ENCODE measurements at places on chromosomes 11 and 22.

DNA sequence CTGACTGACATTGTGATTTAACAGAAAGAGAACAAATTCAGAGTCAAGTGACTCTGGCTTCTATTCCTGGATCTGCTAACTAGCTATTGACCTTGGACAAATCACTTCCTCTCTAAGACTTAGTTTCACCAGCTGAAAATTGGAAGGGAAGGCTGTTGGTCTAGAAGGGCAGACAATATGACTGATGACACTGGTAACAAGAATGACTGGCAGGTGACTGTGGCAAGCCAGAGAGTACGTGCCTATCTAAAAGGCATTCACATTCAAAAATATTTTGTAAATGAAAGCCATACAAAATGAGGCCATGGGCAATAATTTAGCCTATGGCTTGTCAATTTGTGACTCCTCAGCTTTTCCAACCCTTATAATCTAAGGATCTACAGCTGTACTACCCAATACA lies 23.5 kb downstream of the SERGEF start:
- DNase-seq = no peak

DNA sequence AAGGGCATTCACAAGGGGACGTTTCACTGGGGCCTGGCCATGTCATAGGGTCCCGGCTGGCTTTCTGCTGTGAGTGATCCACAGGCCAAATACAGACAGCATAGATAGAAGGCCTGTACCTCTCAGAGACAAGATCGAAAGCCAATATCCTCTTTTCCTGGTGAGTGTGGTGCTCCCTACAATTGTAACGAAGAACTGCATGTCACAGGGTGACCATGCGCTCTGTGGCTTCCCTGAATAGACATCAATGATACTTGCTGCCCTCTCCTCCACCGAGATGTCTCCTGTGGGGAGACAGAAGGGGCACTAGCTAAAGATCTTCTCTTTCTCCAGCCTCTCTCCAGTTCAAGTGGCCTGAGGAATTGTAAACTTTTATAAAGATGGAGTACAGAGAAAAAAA lies 226.1 kb upstream of the POU2AF2 start:
- DNase-seq = no peak

DNA sequence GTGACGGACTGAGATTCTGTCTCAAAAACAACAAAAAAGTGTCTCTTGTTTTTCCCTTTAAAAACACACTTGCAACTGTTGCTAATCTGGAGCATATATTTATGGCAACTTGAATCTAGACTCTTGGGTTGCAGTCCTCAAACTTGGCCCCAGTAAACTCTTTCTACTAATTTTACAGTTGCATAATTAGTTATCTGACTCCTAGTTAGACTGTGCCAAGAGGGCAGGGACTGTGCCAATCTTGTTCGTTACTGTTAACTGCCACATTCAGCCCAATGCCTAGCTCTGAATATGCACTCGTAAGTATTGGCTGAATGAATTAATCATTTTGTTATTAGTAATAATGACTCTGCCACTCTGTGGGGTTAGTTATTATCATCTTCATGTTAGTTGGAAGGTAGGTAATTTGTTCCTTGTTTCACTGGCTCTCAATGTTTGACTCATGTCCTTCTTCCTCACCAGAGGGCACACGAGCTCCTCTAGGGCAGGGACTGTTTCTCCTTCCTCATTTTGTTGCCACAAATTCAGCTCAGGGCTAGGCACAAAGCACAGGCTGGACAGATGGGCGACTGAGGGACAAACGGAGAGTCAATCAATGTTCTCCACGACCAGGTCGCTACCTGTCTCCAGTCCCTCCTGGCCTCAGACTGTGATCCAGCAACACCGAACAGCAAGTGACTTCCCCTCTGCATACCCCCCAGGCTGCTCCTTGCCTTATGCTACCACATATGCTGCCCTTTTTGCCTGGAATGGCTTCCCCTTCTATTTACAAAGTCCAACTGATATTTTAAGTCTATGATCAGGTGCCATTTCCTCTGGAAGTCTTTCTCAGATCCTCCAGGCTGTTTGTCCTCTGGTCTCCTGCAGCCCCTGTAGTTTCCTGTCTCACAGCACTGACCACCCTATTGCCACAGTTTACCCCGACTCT lies 9.0 kb downstream of the CLPB start:
- no peak for DNase-seq

DNA sequence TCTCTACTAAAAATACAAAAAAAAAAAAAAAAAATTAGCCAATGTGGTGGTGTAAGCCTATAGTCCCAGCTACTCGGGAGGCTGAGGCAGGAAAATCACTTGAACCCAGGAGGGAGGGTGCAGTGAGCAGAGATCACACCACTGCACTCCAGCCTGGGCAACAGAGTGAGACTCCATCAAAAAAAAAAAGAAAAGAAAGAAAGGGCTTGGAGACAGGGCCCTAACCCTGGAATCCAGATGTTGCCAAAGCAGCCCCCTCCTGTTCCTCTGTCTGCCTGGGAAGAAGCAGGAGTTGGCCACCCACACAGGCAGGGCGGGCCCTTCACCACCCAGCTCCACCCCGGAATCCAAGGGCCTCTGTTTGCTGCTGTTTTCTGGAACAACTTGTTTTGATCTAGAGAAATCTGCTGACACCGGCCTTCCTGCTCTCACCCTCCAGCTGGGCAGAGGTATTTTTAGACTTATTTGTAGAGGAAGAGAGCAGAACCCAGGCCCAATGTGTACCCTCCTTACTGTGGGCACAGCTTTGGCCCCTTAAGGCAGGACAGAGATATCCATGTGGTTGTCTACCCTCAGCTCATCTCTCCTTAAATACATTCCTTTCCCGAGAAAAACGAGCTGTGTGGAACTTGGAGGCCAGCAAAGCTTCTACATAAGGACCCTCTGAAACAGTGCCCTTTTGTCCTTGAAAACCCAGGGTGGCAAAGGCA lies 2.7 kb upstream of the NEAT1 start:
- no peak for DNase-seq

DNA sequence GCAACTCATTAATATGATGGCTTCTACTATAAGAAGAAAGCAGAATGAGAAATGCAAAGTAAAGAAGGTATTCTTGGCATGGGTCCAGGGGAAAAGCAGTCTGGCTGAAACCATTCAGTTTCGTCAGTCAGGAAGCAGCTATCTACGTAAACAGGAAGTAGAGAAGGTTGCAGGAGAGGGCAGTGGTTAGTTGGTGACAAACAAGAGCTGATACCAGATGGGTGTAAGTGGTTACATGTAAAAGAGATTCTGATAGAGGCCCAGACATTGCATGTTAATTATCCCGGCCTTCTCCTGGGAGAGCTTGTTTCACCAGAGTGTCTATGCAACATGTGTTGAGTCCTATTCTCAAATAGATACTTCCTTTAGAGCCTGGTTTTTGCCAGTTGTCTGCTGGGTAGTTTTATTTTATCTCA lies 58.4 kb upstream of the PSMA1 start:
- DNase-seq = peak; percentile 34

DNA sequence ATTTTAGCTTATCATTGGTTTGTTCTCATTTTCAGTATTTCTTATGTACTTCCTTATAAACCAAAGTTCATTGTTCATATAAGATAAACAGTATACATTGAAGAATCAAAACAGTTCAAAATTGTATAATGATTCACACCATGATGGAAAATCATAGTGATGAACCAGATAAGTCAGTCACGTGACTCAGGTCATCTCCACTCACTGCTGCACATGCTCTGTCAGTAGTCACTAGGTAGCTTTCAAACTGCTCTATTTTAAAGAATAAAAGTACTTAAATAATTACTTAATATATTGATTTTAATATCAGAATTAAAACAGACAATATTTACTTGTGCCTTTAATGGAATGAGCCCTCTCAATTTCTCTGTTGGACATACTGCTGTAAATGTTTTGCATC lies 37.5 kb downstream of the PDHX start:
- DNase-seq = no peak

DNA sequence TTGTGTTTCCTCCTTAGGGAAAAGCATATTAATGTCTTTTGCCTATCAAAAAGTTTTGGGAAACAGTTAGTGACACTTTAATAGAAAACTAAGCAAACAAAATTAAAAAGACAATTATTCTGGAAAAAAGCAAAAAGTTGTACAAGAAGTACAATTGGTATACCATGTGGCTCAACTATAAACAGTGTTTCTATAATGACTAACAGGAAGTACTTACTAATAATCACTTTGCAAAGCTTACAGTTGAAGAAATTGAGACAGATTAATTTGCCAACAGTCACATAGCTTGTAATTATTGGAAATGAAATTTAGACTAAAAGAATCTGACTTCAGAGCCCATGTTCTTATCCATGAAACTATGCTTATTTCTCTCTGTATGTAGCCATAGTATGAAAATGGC lies 24.7 kb downstream of the PPME1 start:
- no peak for DNase-seq

All from stimulated activated CD8-positive, alpha-beta memory T cell treated with anti-CD3 and anti-CD28 coated beads, Interleukin-4, amount 100 ng/mL, for 1 hour (primary cell).